Right atrium auricular region (tissue), 2 donors: ENCODE measurements at places on chromosomes 1 and 21. TPM values are rescaled to one million over a fixed set of nuclear protein-coding genes. Genes with fewer than 3 reads are reported as not detected.
A peak's percentile ranks its signal among the peaks of the same experiment; 100 is the strongest.

- no peak overlapping the region for H3K4me3 ChIP-seq
- H3K27ac ChIP-seq: no peak overlapping the region
- no peaks in the 10 kb centered on the region for H3K27me3 ChIP-seq
- H3K4me1 ChIP-seq: peaks cover 4% of the 10 kb centered on the region
- DNase-seq: no peak
Measured at GRCh38 chr1:44359234-44359935, 4.3 kb upstream of the ERI3 start.

DNA sequence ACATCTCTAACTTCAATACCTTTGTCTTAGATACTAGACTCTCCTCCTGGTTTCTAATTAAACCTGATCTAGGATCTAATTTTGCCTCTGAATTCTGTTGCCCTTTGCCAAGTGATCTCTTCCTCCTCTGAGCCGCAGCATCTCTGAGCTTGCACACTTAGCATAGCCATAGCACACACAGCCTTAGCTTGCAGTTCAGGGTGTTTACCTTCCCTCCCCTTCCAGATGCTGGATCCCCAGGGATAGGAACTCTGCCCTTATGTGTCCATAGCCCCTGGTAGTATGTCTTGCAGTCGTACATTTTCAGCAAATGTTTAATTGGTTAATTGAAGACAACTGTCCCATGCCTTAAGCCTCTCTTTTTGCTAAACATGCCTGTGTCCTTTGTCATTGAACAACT is 30.3 kb downstream of the SELL start:
- no peaks in the 10 kb centered on the region for H3K36me3 ChIP-seq
- H3K27me3 ChIP-seq: no peaks in the 10 kb centered on the region
- no peak for DNase-seq
- no peak overlapping the region for H3K4me3 ChIP-seq
- H3K4me1 ChIP-seq: no peaks in the 10 kb centered on the region

GRCh38 chr1:230350208-230350921 is 75.8 kb downstream of the PGBD5 start:
- no peaks in the 10 kb centered on the region for H3K4me1 ChIP-seq
- H3K27me3 ChIP-seq: no peaks in the 10 kb centered on the region
- H3K27ac ChIP-seq: no peak overlapping the region
- H3K4me3 ChIP-seq: no peak overlapping the region
- no peaks in the 10 kb centered on the region for H3K36me3 ChIP-seq

GRCh38 chr21:15472108-15473040 is 257.4 kb upstream of the USP25 start:
- H3K27me3 ChIP-seq: no peaks in the 10 kb centered on the region
- no peak overlapping the region for H3K4me3 ChIP-seq
- no peak overlapping the region for H3K27ac ChIP-seq
- H3K4me1 ChIP-seq: no peaks in the 10 kb centered on the region
- no peaks in the 10 kb centered on the region for H3K36me3 ChIP-seq

GRCh38 chr1:29970747-29971325 is 734.5 kb downstream of the PTPRU start:
- no peaks in the 10 kb centered on the region for H3K4me1 ChIP-seq
- no peak overlapping the region for H3K27ac ChIP-seq
- H3K36me3 ChIP-seq: no peaks in the 10 kb centered on the region
- DNase-seq: peak; percentile 16

GRCh38 chr1:89719502-89720306 is 86.8 kb downstream of the LRRC8C start:
- no peak overlapping the region for H3K27ac ChIP-seq
- H3K27me3 ChIP-seq: no peaks in the 10 kb centered on the region
- H3K4me1 ChIP-seq: peaks cover 39% of the 10 kb centered on the region
- DNase-seq: no peak
- H3K4me3 ChIP-seq: no peak overlapping the region

ARHGAP29 gene
- total RNA-seq: 29.9 TPM

HSD11B1 gene
- 17.2 TPM for total RNA-seq

DNA sequence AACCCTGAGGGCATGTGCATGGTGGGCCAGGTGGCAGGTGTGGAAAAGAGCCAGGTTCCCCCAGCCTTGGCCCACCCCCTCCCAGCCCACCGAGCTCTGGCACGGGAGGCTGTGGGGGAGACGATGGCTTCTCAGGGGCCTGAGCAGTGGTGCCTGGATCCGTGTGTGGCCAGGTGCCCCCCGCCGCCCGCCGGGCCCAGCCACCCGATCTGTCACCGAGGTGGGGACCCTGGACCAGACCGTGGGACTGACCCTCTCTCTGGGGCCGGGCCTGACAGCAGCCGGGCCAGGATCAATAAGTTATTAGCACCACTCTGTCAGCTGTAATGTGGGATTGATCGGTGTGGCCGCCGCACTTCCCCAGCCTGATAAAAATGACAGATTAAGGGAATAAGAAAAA is 13.8 kb downstream of the SAMD11 start:
- no peaks in the 10 kb centered on the region for H3K27me3 ChIP-seq
- no peaks in the 10 kb centered on the region for H3K36me3 ChIP-seq
- H3K4me3 ChIP-seq: no peak overlapping the region
- H3K27ac ChIP-seq: no peak overlapping the region

DNA sequence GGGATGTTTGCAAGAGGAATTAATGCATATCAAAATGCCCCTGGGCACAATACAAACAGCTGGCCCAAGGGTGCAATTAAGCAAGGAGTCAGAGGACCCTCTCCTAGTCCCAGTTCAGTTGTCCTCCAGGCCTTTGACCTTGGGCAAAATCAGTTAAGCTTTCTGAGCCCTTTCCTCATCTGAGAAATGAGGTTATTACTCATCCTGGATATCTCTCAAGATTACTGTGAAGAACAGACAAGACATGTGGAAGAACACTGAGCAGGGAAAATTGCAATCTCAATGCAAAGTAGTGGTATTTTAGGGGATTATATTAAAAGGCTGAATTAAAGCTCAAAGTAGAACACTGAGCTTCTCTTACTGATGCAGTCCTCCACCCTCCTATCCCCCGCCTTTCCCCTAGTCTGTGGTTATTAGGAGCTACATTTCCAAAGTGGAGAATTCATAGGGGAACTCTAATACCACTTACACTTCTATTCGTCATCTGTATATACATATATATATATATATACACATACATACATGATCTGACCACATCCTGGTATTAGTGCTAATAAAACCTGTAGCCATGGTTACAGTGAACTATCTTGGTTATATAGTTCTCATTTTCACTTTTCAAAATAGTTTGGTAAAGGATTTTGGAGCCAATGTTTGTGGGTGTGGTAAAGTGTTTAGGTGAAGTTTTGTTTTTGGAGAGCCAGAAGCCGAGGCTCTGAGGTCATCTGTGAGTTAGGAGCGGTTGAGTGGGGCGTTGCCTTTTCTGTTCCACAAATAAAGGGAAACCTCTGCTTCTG is 18.1 kb downstream of the KIAA0040 start:
- H3K27me3 ChIP-seq: no peaks in the 10 kb centered on the region
- H3K27ac ChIP-seq: no peak overlapping the region
- H3K4me1 ChIP-seq: no peaks in the 10 kb centered on the region
- peaks cover 16% of the 10 kb centered on the region for H3K36me3 ChIP-seq
- H3K4me3 ChIP-seq: no peak overlapping the region
- DNase-seq: no peak

DNA sequence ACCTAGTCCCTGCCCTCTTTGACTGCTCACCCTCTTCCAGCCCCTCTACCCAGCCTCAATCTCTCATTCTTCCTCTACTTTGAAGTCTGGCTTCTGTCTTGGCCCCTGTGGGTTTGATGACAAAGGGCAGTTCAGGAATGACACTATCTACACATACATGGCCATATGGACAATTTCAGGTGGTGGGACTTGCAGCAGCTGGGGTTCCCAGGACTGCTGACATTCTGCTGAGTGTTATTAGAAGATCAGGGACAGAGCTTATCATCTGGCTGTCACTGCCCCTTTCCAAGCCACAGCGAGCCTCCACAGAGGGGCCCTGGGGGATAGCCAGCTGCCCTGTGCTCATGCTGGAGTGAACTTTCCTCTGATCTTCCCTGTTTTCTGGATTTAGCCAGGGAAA is 97.4 kb upstream of the IPO9 start:
- peaks cover 53% of the 10 kb centered on the region for H3K4me1 ChIP-seq
- H3K27ac ChIP-seq: peak overlapping the region; percentile 42
- no peak for DNase-seq

- H3K4me1 ChIP-seq: no peaks in the 10 kb centered on the region
- H3K36me3 ChIP-seq: no peaks in the 10 kb centered on the region
- no peaks in the 10 kb centered on the region for H3K27me3 ChIP-seq
- no peak for DNase-seq
Measured at GRCh38 chr1:231376101-231376500, 38.0 kb downstream of the SPRTN start.

OR2L3 gene
- total RNA-seq: not detected

DNA sequence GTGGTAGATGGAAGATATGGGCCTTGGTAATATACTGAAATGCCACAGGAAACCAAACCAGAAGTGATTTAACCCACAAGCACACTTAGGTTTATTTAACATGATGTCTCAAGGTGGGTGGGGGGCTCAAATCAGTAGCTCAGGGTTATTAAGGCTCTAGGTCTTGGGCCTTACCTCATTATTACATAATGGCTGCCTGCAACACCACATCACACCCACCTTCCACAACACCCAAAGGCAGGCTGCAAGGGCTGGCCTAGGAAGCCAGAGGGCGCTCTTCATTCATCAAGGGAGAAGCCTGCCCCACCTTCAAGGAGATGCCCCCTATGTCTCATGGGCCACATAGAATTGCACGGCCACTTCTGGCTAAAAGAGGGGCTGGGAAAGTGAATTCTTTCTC is 6.0 kb downstream of the TFF1 start:
- no peak overlapping the region for H3K27ac ChIP-seq
- no peak for DNase-seq
- H3K4me1 ChIP-seq: no peaks in the 10 kb centered on the region
- H3K27me3 ChIP-seq: no peaks in the 10 kb centered on the region
- no peaks in the 10 kb centered on the region for H3K36me3 ChIP-seq

RCC2 gene
- 11.2 TPM for total RNA-seq

GRCh38 chr1:176745945-176746344 is 283.0 kb downstream of the PAPPA2 start:
- no peaks in the 10 kb centered on the region for H3K36me3 ChIP-seq
- no peak for DNase-seq
- no peaks in the 10 kb centered on the region for H3K4me1 ChIP-seq
- H3K27me3 ChIP-seq: no peaks in the 10 kb centered on the region
- H3K27ac ChIP-seq: no peak overlapping the region

DCAF8 gene
- 121 TPM for total RNA-seq

APP gene
- 326 TPM for total RNA-seq

- no peaks in the 10 kb centered on the region for H3K36me3 ChIP-seq
- no peaks in the 10 kb centered on the region for H3K4me1 ChIP-seq
- DNase-seq: no peak
- H3K27ac ChIP-seq: no peak overlapping the region
- no peaks in the 10 kb centered on the region for H3K27me3 ChIP-seq
Measured at GRCh38 chr1:87103074-87103473, 188.6 kb downstream of the HS2ST1 start.

GRCh38 chr21:38839328-38840286 is 33.9 kb downstream of the ETS2 start:
- H3K27me3 ChIP-seq: no peaks in the 10 kb centered on the region
- no peak overlapping the region for H3K4me3 ChIP-seq
- DNase-seq: peak; percentile 55
- H3K4me1 ChIP-seq: no peaks in the 10 kb centered on the region

GRCh38 chr1:151142411-151143056 is 3.9 kb downstream of the SEMA6C start:
- no peak overlapping the region for H3K4me3 ChIP-seq
- DNase-seq: no peak
- no peaks in the 10 kb centered on the region for H3K27me3 ChIP-seq
- H3K36me3 ChIP-seq: peaks cover 19% of the 10 kb centered on the region
- H3K4me1 ChIP-seq: no peaks in the 10 kb centered on the region

KRTAP11-1 gene
- total RNA-seq: not detected

GRCh38 chr1:228006786-228007048 is at the start of gene WNT3A:
Gene WNT3A (plus strand): TSS chr1:228006998. CDS start chr1:228007129, 131 bp downstream.
- no peaks in the 10 kb centered on the region for H3K36me3 ChIP-seq
- H3K27ac ChIP-seq: no peak within 1 kb of the TSS
- no peak within 1 kb of the TSS for H3K4me3 ChIP-seq
- H3K4me1 ChIP-seq: peaks cover 5% of the 10 kb centered on the region
- DNase-seq: no peak
- no peaks in the 10 kb centered on the region for H3K27me3 ChIP-seq

DNA sequence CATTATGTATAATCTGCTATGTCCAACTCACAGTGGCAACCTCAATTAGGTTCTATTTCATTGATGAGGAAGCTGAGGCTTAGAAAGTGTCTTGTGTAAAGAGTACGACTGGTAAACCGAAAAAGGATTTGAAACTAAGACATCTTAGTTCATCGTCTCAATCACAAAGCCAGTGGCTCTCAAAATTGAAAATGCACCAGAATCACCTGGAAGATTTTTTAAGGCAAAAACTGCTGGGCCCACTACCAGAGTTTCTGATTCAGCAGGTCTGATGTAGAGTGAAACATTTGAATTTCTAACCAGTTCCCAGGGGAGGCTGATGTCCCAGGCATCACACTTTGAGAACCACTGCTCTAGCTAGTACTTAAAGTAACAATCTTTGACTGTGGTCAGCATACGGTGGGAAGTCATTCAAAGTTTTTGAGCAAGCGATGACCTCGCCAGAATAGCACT is 5.2 kb upstream of the LRRC53 start:
- H3K4me3 ChIP-seq: no peak overlapping the region
- H3K4me1 ChIP-seq: no peaks in the 10 kb centered on the region
- no peak for DNase-seq
- H3K27me3 ChIP-seq: no peaks in the 10 kb centered on the region
- H3K27ac ChIP-seq: no peak overlapping the region

DNA sequence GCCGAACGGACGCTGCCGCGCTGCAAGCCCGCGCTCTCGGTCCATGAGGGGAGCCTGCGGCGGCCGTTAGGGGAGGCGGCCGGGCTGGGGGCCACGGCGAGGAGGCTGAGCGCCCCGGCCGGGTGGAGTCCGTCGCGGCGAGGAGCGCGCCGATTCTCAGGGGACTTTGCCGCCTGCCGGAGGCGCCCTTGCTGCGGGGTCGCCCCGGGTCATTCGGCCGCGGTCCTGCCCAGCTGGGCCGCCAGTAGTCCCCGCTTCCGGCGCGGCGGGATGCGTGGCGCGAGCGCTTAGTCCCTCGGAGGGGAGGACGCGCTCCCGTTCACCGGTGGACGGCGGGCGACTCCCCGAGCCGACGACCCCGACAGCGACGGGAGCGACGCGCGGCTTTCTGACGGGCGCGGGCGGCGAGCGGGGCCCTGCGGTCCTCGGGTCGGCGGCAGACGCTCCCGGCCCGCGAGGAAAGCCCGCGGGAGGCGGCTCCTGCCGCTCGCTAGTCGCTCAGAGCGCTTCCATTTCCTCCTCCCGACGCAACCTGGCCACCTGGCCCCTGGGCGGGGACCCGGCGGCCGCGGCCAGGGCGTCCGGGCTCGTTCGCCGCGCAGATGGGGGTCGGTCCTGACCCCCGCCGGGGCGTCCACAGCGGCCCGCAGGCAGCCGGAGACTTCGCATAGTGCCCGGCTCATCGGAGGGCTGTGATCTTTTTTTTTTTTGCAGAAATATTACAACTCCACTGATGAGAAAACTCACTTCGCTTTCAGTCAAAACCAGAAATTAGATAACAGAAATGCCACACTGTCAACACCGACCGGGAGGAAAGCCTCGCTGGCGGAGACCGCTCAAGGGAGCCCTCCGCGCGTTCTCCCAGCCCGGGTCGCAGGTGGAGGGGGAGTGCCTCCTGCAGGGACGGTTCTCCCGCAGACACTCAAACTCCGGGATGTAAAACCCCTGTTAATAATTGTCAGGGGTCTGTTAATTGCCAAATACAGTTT is 641 bp upstream of the ZBTB21 start:
- peaks cover 10% of the 10 kb centered on the region for H3K4me1 ChIP-seq
- H3K27ac ChIP-seq: peak overlapping the region; percentile 99
- peak overlapping the region; percentile 77 for H3K4me3 ChIP-seq
- no peak for DNase-seq
- no peaks in the 10 kb centered on the region for H3K27me3 ChIP-seq

- no peaks in the 10 kb centered on the region for H3K36me3 ChIP-seq
- H3K4me3 ChIP-seq: no peak overlapping the region
- peaks cover 32% of the 10 kb centered on the region for H3K4me1 ChIP-seq
- DNase-seq: no peak
- peak overlapping the region; percentile 62 for H3K27ac ChIP-seq
Measured at GRCh38 chr1:89615676-89616598, 17.0 kb upstream of the LRRC8C start.
